Erythroblast (primary cell): ENCODE measurements at places on chromosomes 4 and X.

DNA sequence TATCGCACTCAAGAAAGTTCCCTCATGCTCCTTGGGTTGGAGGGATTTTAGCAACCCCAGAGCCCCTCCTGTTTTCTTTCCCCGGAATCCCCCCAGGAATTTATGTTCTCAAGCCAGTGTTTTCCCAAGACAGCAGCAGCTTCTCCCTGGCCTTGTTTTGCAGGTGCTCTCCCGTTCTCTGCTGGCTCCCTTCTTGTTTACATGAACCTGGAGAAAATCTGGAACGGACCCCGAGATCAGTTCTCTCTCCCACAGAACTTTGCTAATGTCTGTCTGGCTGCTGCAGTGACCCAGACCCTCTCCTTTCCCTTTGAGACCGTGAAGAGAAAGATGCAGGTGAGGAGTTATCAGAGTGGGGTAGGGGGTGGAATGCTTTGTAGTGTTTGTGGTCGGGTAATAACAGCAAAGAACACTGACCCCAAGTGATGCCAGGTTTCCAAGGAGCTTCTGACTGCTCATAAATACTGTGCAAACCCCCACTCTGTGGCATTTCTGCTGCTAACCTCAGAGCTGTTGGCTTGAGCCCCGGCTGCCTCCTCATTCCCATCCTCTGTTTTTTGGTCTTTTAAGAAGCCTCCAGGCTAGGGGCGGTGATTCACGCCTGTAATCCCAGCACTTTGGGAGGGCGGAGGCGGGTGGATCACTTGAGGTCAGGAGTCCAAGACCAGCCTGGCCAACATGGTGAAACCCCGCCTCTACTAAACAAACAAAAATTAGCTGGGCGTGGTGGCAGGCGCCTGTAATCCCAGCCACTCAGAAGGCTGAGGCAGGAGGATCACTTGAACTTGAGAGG lies 11.1 kb downstream of the SLC25A43 start:
- peak; percentile 2 for DNase-seq

GRCh38 chr4:184641022-184641421 lies 8.2 kb downstream of the CASP3 start:
- no peak for DNase-seq

DNA sequence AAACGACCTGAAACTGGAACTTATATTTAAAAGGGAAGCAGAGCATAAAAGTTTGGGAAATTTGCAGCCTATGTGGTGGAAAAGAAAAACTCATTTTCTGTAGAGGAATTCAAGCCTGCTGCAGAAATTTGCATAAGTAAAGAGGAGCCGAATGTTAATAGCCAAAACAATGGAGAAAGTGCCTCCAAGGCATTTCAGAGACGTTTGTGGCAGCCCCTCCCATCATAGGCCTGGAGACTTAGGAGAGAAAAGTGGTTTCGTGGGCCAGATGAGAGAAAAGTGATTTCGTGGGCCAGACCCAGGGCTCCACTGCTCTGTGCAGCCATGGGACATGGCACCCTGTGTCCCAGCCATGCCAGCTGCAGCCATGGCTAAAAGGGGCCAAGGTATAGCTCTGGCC lies 361.9 kb downstream of the PCDH19 start:
- no peak for DNase-seq

GRCh38 chr4:1590244-1590643 lies 93.9 kb downstream of the FAM53A start:
- DNase-seq, result peak; percentile 96

GRCh38 chr4:153181293-153181692 lies 22.9 kb upstream of the TRIM2 start:
- no peak for DNase-seq

DNA sequence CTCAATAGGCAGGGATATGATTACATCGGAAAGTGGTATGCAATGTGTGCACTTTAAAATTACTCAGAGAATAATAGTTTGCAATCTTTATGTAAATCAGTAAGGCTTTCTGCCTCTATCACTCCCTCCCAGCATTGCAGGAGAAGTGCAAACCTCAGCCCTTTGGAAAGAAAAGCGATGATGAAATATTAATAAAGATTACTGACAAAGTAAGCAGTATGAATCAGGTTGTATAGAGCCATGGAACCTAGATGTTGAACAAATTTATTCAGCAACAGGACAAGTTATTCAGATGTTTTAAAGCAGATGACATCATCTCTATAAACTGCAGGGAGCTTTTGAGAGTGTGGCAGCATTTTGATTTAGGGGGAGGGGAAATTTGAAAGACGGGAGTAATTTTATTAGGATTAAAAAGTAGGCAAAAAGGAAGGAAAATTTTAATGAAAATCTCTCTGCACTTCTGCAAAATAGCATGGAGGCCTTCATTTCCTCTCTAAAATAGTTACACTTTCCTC lies 631.7 kb upstream of the GRIA3 start:
- no peak for DNase-seq
